CD4-positive, alpha-beta T cell treated with Interleukin-2 at 100 ng/mL for 4 hours (primary cell): ENCODE measurements at places on chromosomes 4 and X.
A peak's percentile ranks its signal among the peaks of the same experiment; 100 is the strongest.

GRCh38 chrX:40164751-40165150 is 67.0 kb upstream of the BCOR start:
- no peak for DNase-seq

GRCh38 chr4:185573651-185574199 is 38.4 kb upstream of the PDLIM3 start:
- DNase-seq: no peak

DNA sequence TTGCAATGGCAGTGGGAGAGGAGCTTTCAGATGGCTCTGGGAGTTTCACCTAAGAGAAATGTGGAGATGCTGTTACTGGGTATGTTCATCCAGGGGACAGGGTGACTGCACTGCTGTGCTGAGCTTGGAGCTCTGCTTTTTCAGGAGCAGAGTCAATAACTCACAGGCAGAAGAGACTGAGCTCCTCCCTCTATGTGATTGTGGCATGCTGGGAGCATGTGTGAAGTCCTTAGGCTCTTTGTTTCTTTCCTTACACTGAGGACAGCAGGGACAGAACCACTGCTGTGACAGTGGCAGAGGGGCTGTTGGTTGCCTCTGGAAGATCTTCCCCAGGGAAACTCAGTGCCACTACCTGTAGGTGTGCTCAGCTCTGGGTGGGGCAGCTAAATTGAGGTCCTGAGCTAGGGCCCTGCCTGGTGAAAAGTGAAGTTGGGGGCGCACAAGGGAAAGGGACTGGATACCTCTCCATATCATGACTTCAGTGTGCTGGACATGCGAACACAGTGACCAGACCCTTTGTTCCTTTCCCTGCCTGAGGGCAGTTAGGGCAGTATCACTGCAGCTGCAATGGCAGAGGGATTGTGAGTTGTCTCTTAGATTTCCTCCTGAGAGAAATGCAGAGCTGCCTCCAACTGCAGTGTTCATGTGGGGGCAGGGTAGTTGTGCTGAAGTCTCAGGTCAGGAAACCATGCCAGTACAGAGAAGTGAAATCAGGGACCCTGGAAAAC is 156.7 kb downstream of the TENT5D start:
- no peak for DNase-seq

GRCh38 chr4:122652379-122652778 is 31.5 kb upstream of the IL21 start:
- DNase-seq: peak; percentile 57

GRCh38 chr4:17788956-17789355 is 7.5 kb upstream of the FAM184B start:
- no peak for DNase-seq

DNA sequence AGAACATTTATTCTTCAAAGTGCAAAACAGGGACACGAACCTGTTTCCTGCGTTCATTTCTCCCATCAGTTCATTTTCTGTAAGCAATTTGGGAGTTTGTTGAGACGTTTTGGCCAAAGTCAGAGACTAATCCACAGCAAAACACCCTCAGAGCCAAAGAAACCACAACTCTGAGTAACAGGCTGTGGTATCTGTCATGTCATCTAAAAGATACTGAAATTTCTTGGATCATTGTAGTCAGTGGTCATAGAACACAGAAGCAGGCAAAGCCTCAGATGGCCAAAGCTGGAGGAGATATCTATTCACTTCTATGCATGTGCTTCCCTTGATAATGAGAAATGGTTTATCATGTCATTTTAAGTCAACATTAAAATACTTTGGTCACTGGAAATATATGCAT is 485.6 kb upstream of the GALNT7 start:
- no peak for DNase-seq

DNA sequence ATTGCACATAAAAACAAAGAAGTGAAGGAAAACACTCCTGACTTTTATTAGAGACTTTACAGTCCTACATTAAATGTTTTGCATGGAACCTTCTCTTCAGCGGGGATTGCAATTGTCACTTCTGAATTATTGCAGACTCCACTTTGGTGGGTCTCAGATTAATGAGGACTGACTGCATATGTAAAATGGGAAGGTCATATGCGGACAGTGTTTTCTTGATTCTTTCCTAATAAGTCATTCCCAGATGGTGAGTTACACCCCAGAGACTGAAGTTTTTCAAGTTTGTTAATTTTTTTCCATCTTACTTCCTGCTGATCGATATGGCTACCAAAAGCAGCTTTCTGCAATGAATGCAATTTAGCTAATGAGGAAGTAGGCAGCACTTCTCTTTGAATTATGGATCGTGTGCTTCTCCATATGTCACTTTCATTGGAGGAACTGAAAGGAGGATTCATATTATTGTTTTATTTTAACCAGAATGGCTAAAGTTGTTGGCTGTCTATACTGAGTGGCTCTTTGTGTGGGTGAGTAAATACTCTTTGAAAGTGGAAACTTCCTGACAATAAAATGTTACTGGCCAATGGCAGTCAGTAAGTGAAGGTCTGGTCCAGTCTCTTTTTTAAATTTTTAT is 119.3 kb upstream of the CLNK start:
- DNase-seq: no peak

GRCh38 chr4:52726826-52727580 is 24.2 kb downstream of the ERVMER34-1 start:
- no peak for DNase-seq

DNA sequence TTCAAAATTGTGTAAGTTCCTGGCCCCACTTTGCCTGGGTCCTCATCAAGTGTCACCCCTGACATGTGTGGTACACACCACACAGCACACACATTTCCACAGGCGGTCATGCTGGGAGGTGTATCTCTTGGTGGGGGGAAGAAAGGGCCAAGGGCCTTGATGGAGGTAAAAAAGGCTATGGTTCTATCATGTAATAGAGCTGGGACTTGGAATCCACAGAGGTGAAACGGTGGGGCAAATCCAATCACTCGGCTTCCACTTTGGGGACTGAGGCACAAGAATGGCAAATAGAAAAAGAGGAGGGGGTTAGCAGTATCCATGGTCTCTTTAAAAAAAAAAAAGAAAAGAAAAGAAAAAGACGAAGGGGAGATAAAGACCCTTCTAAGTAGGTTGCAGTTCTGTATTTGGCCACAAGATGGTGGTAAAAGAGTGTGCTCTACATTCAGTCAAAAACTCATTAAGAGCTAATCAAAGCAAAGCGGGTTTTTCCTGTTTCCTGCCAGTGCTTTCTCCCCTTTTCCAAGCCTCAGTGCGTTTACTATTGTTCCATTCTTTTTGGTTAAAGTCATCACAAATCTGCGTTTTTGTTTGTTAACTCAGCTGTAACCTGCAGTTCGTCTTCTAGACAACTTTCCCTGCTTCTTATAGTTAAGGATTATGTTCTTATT is 37.0 kb upstream of the ATP6AP2 start:
- DNase-seq: peak; percentile 38

GRCh38 chr4:121189326-121190215 is 25.4 kb upstream of the TNIP3 start:
- DNase-seq: peak; percentile 71

GRCh38 chr4:74674750-74675149 is 119.6 kb downstream of the BTC start:
- no peak for DNase-seq

DNA sequence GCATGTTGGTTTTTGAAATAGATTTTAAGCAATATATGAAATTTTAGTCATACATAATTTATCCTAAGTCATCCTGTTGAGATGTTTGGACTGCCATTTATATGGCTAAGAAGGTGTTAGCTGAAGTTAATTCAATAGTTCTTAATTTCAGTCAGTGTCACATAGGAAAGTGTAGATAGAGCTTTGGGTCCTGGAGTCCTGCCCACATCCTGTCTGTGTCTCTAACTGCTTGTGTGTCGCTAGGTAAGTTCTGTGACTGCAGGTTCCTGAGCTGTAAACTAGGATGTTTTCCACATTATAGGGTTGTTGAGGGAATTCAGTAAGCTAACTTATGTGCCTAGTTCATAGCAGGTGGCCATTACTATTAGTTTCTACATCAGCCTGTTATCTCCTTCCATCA is 20.7 kb downstream of the OFD1 start:
- DNase-seq: peak; percentile 20

- DNase-seq: no peak
These were observed 46.6 kb upstream of the PPP1R2C start for GRCh38 chrX:42824541-42824940.

DNA sequence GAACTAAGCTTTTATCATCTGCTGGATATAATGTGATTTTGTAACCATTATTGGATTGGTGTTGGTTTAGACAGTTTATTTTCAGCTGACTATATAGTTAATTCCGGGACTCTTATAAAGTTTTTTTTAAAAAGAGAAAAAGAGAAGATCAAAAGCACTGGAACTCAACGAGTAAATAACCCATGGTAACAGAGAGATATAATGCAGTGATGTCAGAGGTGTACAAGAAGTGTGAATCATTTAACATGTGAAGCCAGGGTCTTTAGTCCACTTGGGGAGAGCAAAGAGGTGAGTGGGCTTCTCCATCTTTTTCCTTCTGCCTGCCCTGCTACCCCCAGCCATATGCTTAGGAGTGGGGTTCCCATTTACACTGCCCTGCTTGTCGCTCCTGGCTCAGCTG is 3.2 kb downstream of the TMEM165 start:
- no peak for DNase-seq

- peak; percentile 22 for DNase-seq
These were observed 29.1 kb downstream of the RIPPLY1 start for GRCh38 chrX:106874075-106874474.

- no peak for DNase-seq
These were observed 4.4 kb upstream of the GIMD1 start for GRCh38 chr4:106373026-106373425.

DNA sequence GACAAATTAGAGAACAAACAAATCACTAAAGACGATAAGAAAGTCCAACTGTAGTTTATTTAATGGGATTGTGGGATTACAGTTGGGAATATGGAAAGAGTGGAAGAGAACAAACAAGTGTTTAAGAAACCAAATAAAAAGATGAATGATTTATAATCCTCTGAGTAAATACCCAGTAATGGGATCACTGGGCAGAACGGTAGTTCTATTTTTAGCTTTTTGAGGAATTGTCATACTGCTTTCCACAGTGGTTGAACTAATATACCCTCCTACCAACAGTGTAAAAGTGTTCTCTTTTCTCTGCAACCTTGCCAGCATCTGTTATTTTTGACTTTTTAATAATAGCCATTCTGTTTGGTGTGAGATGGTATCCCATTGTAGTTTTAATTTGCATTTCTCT is 15.0 kb downstream of the C4orf51 start:
- no peak for DNase-seq

DNA sequence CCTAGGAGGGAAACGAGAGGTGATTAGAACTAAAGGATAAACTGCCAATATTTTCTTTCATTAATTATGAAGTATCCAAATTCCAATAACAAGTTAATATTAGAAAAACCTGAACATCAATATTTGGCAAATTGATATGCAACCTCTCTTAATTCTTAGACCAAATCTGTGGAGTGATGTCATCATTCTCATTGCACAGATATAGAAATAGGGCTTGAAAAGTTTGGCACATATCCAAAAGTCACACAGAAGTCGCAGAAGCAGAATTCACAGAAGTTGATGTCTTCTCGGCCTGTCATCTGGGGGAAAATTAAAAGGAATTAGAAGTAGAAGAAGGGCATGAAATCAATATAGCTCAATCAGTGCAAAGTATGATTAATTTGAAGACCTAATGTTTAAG is 36.9 kb downstream of the ENPEP start:
- DNase-seq: no peak

- no peak for DNase-seq
These were observed 521.8 kb upstream of the AGA start for GRCh38 chr4:177964061-177964460.

DNA sequence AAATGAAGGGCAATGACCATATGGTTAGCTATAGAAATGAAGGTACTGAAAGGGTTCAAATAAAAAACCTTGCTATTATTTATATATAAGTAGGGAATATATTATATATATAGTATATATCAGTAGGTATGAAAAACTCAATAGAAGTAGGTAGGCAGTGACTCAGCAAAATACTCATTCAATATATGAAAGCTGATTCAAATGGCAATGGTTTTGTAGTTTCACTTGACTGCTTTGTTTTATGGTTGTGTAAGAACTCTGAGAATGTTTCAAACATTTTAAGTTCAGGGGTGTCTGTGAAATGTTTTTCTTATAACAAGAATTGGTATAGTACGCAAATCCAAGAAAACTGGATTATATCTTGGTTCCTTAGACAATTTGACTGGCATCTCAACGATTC is 4.1 kb downstream of the ZNF280C start:
- DNase-seq: no peak

GRCh38 chrX:40168480-40169011 is 70.8 kb upstream of the BCOR start:
- DNase-seq: no peak

GRCh38 chr4:54213001-54213400 is 16.1 kb upstream of the PDGFRA start:
- no peak for DNase-seq

- no peak for DNase-seq
These were observed 34.8 kb downstream of the EGF start for GRCh38 chr4:109947457-109947856.

GRCh38 chr4:92299152-92299551 is 4.6 kb upstream of the GRID2 start:
- no peak for DNase-seq

DNA sequence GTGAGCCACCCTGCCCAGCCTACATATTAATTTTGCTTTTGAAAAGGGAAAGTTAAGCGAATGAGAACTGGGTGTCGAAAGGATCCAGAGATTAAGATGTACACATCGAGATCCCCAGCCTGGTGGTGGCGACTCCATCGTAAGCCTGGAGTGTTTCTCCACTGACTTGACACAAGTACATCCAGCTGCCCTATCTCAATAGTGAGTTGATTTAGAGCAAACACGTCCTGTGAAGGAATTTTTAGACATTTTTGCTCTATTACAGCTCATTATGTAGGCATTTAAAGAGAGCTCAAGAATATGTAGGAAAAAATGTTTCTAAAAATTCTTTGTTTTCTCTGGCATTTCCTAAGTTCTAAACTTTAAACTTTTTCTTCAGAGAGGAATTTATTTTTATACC is 11.7 kb upstream of the CLDN34 start:
- DNase-seq: no peak

DNA sequence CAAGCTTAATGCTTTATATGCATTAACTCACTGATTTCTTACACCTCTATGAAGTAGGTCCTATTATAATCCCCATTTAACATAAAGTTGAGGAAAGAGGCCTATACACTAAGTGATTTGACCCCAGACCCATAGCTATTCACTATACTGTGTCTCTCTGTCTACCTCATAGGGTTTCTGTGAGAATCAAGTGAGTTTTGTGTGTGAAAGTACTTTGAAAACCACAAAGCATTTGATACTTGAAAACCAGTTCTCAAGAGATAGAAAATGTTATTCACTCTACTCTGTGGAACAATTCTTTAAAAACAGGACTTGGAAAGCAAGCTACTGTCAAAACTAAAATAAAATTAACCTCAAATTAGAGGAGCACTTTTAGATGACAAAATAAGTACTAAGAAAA is 35.0 kb downstream of the SHROOM3 start:
- DNase-seq: no peak

DNA sequence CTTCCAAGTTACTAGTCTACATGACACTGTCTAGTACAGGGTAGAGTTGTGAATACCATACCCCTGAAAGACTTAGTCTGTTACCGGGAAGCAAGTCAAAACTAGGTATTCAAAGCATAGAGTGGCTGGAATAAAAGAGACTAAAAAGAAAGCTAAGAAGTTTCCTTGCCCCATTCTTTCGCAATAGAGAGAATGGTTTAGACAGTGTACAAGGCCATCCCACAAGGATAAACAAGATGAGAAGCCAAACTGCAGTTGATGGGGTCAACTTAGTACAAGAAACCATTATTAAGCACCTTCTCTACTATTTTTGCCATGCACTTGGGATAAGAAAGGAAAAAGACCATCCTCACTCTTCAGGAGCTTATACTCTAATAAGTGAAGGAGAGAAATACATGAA is 30.3 kb downstream of the AMMECR1 start:
- no peak for DNase-seq
